GM12865 (cell line): ENCODE measurements at places on chromosomes 13 and 19.

- no peak for DNase-seq
Measured at GRCh38 chr19:45097776-45098520, 5.0 kb downstream of the PPP1R37 start.

DNA sequence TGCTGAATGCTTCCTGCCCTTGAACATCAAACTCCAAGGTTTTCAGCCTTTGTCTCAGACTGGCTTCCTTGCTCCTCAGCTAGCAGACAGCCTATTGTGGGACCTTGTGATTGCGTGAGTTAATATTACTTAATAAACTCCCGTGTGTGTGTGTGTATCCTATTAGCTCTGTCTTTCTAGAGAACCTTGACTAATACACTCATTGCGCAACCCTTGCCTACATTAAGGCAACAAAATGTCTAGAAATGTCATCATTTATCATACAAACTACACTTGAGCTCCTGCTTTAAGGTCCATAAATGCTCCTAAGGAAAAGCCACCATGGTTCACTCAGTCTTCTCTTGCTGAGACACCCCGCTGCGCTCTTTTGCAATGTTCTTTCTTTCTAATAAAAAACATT is 2861.0 kb downstream of the PCDH9 start:
- no peak for DNase-seq

DNA sequence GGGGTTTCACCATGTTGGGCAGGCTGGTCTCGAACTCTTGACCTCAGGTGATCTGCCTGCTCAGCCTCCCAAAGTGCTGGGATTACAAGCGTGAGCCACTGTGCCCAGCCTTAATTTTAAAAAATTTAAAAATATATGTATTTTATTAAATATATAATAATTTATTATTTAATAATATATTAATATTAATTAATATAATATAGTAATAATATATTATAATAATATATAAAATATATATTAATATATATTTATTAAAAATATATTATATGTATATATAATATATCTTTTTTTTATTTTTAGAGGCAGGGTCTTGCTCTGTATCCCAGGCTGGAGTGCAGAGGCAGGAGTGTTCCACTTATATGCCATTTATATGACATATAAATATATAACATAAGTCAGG is 52.9 kb upstream of the ADGRE1 start:
- DNase-seq = no peak

DNA sequence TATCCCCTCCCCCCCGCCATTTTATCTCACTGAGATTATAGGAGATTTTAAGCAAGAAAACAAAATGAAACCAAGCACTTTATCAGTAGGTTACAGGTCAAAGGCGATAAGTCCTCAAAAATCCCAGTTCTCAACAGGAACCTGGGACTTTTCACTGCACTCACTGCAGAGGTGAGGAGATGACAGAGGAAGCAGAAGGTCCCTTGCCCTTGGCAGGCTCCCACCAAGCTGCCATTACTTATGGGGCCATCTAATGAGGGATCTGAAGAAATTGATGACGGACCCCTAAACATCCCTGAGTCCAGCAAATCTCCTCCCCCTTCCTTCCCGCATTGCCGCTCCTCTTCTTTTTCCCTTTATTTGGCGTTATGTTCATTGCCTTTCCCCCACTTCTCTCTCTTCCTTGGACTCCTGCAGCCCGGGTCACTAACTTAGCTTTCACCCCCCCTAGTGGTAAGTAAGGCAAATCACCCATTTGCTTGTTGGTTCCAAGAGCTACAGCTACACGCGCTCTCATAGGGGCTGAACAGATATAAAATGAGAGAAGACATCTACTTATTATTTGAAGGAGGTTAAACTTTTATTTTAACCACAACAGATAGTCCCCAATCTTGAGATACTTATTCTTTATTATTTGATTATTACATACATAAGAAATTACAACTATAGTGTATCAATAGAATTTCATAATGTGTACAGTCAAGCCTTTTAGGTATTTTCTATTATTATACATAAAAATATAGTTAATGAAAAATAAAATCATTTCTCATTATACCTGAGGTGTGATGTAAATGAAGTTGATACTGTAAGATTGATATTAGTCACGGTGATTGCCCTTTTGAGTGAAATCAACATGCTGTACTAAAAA is 52.0 kb upstream of the ARGLU1 start:
- peak; percentile 52 for DNase-seq
